ENCODE measurements at places on chromosomes 16 and 17. TPM values are rescaled to one million over a fixed set of nuclear protein-coding genes. Genes with fewer than 3 reads are reported as not detected.

Gene CNGB1
- total RNA-seq = not detected

Gene SLC12A3
- total RNA-seq = not detected

Gene WNT9B
- total RNA-seq = not detected

Gene KRT23
- total RNA-seq = not detected

Gene MEOX1
- total RNA-seq = not detected

Gene MYH1
- total RNA-seq = 0.08 TPM

Gene DNAH9
- not detected for total RNA-seq

Gene TBC1D3C
- total RNA-seq = not detected

Gene MAP2K6
- total RNA-seq = 3.4 TPM

Gene CACNG3
- not detected for total RNA-seq

Gene AOC3
- 0.08 TPM for total RNA-seq

Gene CCDC47
- 70.2 TPM for total RNA-seq

Gene CXCL16
- total RNA-seq = 2.6 TPM

Gene TSC2
- total RNA-seq = 58.7 TPM

Gene GPR179
- under 0.01 TPM for total RNA-seq

Gene C1QL1
- total RNA-seq = not detected

Gene SMIM36
- not detected for total RNA-seq

Gene OTOP2
- not detected for total RNA-seq

Gene ACE
- total RNA-seq = 24.3 TPM

Gene SLC16A6
- total RNA-seq = 0.09 TPM

Gene ZG16
- total RNA-seq = not detected

Gene PLA2G10
- not detected for total RNA-seq

Gene EPX
- not detected for total RNA-seq

Gene PRRT2
- total RNA-seq = 7.7 TPM

Gene DPEP1
- total RNA-seq = not detected

Gene ASPHD1
- total RNA-seq = 1.5 TPM

Gene CTRL
- total RNA-seq = 0.27 TPM

Gene STX1B
- 2.3 TPM for total RNA-seq

Gene ST6GALNAC2
- not detected for total RNA-seq

Gene SULT1A2
- not detected for total RNA-seq

Gene HID1
- 0.33 TPM for total RNA-seq

Gene GLP2R
- 0.16 TPM for total RNA-seq

Gene CEMP1
- total RNA-seq = not detected

Gene COQ7
- total RNA-seq = 8.0 TPM

Gene ERN2
- total RNA-seq = not detected

Gene TPPP3
- total RNA-seq = 0.74 TPM

Gene C17orf58
- total RNA-seq = 11.7 TPM

Gene SAMD14
- 1.6 TPM for total RNA-seq

Gene KRT24
- not detected for total RNA-seq

Gene DHRS7C
- not detected for total RNA-seq

Gene WNT3
- total RNA-seq = 0.65 TPM

Gene ABI3
- total RNA-seq = not detected

Gene KRT9
- not detected for total RNA-seq

Gene CCDC92B
- total RNA-seq = not detected

Gene PRR35
- not detected for total RNA-seq

Gene CTRB2
- not detected for total RNA-seq
